NCI-H146 (cell line): ENCODE measurements at places on chromosomes 7 and 10.

DNA sequence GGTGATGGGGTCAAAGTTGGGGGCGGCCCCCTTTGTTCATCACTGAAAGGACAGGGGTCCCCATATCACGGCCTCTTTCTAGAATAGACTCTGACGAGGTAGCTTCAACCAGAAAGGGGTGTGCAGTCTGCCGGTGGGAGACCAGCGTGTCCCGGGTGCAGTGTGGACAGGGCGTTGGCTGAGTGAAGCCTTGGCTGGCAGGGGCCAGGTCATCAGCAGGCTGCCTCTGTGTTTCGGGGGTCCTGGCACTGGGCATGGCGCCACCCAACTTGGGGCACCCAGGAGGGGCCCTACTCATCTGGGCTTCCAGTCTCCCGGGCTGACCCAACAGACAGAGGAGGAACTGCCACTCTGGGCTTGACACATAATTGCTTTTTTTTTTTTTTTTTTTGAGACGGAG is 3.5 kb upstream of the AMZ1 start:
- DNase-seq = no peak

DNA sequence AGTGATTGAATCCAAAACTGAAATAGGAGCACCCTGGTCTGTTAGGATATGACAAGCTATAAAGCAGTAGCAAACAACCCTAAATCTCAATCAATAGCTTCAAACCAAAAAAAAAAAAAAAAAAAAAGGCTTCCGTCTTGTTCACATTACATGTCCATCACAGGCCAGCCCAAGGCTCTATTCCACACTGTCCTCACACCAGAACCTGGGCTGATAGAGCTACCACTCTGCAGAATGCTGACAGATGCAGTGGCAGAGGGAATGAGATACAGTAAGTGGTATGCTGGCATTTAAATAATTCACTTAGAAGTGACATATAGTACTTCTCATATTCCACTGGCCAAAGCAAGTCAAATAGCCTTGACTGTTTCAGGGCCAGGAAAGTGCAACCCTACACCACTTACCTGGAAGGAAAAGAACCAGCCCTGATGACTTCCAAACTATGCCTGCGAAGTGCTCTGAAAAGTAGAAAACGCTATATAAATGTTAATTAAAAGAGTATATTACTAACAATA is 5.8 kb downstream of the CDCA7L start:
- no peak for DNase-seq

GRCh38 chr7:4071370-4072058 is 610.6 kb upstream of the FOXK1 start:
- no peak for DNase-seq

DNA sequence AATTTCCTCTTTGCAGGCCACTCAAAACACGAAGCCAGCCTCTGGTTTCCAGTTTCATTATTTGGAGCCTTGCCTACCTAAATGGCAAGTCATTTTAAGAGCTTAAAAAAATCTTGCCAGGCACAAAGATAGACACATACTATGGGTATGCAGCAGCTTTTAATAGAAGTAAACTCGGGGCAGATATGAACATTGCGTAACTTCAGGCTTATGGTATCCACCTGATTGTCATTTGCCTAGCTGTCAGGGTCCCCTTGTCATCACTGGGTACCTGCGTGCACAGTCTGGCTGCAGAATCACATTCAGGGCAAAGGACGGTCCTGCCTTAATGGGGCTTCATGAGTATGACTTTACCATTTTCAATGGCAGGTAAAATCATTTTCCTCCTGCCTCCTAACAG is 466.1 kb upstream of the NRP1 start:
- no peak for DNase-seq

- peak; percentile 72 for DNase-seq
Observed at GRCh38 chr7:151925446-151926335, 30.6 kb upstream of the GALNTL5 start.

GRCh38 chr10:5461203-5461588 is 38.2 kb downstream of the CALML5 start:
- DNase-seq = no peak

- peak; percentile 69 for DNase-seq
Observed at GRCh38 chr7:141737118-141737835, 881 bp upstream of the SSBP1 start.

DNA sequence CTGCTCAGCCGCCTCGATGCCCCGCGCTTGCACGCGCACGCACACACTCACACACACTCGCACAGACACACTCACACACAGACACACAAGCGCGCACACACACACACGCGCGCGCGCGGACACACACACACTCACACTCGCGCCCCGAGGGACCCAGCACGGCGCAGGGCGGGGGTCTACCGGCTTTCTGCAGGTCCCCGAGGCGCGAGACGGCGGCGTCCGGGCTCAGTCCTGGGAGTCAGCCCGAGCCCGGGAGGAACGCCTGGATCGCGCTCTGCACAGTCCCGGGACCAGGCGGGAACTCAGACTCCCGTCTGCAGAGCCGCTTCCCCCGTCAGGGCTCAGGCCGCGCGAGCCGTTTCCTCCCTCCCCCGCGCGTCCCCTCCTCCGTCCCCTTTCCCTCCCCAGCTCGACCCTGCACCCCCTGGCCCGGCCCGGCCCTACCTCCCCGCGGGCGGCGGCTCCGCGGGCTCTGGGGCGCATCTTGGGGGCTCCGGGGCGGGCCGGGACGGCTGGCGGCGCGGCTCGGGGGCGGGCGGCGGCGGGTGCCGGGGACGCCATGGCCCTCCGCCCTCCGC is 464 bp downstream of the DENND2A start:
- peak; percentile 52 for DNase-seq

- no peak for DNase-seq
Observed at GRCh38 chr10:122701652-122702051, 2.0 kb upstream of the C10orf120 start.

GRCh38 chr10:14487488-14487883 is 156.8 kb upstream of the FRMD4A start:
- DNase-seq = peak; percentile 41

DNA sequence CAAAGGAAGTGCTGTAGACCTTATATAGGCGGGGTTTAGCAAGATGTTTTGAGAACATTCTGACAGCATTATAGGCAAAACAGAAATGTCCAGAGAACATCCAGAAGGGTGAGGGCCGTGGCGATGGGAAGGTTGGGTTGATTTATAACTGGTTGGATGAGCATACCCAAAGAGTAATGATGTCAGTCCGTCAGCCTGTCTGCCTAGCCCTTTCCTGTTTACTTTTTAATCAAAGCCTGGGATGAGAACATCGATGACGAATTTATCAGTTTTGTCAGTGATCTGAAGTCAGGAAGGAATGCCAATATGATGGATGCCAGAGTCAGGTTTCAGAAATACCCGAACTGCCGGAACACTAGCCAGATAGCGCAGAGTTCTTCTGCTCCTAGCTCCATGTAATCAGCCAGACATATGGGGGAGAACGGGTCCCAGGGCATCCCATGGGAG is 33.8 kb upstream of the TRIM8 start:
- no peak for DNase-seq

GRCh38 chr10:88071879-88072278 is 208.5 kb downstream of the PTEN start:
- DNase-seq = no peak

GRCh38 chr7:41114131-41114530 is 588.8 kb downstream of the INHBA start:
- no peak for DNase-seq

GRCh38 chr7:6575281-6576023 is 1.8 kb upstream of the ZDHHC4 start:
- DNase-seq = no peak

GRCh38 chr7:102446387-102447156 is 13.2 kb downstream of the ORAI2 start:
- no peak for DNase-seq

DNA sequence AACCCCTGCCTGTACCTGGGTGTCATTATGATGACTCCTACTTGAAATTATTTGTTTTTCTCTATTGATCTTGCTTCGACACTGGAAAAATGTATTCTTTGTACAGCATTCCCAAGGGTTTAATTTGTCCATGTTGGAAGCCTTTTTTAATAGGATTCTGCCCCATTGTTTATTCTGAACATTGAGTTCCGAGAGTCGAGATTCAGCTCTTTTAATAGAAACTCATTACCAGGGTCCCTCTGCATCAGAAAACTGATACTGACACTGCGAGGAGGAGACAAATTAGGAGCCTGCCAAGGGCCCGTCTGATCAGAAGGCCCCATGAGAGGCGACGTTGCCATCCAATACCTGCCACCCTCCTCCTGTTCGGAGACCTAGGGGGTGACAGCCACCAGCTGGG is 260.5 kb upstream of the ZMIZ1 start:
- DNase-seq = peak; percentile 20

DNA sequence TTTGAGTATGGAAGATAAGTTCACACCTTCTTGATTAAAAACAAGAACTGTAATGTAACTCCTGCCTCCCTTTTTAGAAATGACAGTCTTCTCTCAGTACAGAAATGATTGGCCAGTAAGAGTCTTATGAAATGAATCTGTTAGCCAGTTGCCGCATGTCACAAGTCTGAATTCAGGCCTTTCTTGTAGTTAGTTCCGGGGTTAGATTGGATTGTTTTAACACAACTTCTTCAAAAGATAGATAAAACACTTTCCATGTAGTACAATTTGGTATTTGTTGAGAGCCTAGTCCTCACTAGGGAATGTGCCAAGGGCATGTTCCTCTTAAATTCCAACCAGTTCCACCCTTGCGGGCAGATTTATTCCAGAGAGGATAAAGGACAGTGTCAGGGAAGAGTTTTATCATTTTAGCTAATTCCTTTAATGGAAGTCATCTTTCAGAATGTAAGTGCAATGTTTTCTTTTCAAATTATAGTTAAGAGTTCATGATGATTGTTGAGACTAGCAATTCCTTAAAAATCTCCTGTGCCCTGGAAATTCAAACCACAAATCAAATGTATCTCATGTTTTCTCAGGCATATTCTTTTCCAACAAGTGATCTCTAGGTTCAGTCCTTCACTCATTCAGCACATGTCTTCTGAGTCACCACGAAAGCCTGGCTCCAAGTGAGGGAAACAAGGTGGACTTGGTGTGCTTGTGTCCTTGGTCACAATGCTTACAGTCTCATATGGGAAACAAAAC is 4.1 kb downstream of the FHIP2A start:
- no peak for DNase-seq

DNA sequence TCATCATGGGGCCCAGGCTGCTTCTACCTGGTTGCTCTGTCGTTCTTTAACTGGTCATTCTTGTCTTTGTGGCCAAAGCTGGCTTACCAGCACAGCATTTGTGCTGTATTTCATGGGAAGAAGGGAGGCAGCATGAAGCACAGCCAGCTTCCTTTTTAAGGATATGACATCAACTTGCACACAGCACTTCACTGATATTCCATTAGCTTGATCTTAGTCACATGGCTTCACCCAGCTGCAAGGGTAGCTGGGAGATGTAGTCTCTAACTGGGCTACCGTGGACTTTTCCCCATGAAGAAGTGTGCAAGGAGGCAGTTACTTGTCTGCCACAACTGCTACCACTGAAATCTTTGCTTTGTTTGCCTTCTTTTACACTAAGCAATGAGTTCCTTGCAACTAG is 525.2 kb downstream of the LRMDA start:
- no peak for DNase-seq

DNA sequence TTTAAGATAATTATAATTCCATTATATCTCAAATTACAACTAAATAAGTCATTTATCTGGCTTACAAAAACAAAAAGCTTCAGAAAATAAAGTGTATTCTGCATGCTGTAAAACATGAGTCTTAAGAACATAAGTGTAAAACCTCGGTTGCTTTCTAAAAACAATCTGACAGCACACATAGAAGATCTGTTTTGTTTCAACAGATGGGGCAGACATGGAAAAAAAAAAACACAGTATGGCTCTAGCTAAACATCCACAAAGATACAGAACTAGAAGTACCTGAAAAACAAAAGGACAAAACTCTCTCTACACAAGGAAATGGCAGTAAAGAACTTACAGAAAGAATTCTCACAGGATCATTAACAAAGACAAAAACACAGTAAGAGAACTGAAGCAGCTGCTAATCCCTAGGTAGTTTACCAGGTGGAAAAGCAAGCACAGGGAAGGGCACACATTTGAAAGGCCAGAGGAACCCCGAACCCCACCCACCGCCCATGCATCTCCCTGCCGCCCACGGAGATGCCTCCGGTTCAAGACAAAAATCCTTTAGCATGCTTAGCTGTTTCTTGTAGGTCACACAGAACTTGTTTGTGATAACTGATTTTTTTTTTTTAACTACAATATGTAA is 42.5 kb downstream of the DLD start:
- DNase-seq = no peak

DNA sequence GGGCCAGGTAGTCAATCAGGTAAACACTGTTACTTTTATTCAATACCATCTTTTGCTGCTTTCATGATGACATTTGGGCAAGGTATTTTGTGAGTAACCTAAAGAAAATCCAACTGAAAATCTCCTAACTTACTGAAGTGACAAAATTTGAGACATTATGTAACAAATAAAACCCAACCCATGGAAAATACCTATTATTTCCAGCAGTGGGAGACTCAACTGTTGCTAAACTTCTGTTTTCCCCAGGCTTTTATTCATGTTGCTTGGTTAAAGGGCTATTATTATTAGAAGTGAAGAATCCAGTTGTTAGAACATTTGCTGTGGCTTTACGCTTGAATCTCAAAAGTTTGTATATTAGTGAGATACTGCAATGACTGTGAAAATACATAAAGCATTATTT is 215.9 kb downstream of the MDFIC start:
- DNase-seq = no peak

DNA sequence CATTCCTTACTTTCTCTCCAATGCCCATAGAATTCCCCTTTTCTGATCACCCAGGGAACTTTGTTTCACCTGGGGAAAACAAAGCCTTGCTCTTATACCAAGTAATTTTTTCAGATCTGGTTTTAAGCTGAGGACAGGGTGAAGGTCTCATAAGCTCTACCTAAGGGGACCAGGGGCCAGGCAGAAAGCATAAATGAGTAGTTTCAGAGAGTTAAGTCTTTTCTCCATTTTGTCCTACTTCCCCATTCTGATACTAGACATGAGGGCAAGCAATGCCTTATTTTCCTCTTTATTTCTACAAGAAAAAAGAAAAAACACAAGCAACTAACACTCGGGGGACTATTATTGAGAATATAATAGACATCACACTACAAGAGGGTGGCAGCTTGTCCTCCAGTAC is 2.9 kb downstream of the AKR1D1 start:
- DNase-seq = no peak

GRCh38 chr10:102368077-102368476 is 27.4 kb upstream of the NFKB2 start:
- no peak for DNase-seq

DNA sequence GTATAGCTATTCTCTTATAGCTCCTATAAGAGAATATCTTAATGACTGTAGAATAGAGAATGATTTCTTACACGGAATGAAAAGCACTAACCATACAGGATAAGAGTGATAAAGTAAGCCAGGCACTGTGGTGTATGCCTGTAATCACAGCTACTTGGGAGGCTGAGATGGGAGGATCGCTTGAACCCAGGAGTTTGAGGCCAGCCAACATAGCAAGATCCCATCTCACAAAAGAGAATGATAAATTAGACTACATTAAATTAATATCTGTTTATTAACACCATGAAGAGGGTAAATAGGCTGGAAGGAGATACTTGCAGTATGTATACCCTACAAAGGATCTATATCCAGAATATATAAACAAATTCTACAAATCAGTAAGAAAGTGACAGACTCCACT is 12.2 kb upstream of the OIT3 start:
- DNase-seq = no peak

GRCh38 chr10:88459530-88459929 is 123.6 kb downstream of the RNLS start:
- peak; percentile 14 for DNase-seq

- no peak for DNase-seq
Observed at GRCh38 chr7:2472739-2473138, 3.5 kb downstream of the GRIFIN start.
